ENCODE measurements at places on chromosomes 4 and X.
A peak's percentile ranks its signal among the peaks of the same experiment; 100 is the strongest.

- peak; percentile 53 for DNase-seq
Observed at GRCh38 chrX:45801554-45801953, 600.9 kb upstream of the DIPK2B start.

DNA sequence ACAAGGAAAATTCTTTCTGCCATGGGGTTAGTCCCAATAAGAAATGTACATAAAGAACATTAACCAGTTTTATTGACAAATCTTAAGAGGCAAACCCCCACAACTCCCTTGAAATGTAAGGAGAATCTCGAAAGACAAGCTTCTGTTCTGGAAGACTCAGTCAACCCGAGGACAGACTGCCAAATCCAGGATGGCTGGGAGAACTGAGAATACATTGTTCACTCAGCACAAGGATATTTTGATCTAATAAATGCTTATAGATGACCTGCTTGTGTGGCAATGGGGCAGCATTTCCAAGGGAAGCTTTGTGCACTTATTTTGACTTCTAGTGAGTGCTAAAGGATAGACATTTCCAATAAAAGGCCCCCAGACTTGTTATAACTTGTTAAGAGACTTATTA is 280.4 kb downstream of the DHX15 start:
- DNase-seq: no peak

DNA sequence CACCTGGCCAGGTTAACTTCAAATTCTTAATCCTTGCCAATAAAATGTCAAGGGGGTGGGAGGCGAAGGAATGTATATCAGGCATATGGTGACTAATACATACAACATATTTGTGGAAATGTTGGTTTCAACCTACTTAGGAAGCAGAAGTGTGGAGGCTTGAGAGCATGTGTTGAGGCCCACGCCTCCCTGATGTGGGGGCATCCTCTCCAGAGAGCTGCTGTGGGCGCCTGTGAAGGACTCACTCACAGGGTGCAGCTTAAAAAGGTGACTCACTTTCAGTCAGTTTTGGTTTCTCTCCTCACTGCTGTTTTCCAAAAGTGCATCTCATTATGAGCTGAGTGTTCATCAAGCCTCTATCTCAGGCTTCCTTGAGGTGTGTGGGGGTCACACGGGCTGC is 27.5 kb downstream of the LNX1 start:
- DNase-seq: no peak

GRCh38 chr4:72663828-72664227 is 94.8 kb upstream of the ADAMTS3 start:
- DNase-seq: no peak

DNA sequence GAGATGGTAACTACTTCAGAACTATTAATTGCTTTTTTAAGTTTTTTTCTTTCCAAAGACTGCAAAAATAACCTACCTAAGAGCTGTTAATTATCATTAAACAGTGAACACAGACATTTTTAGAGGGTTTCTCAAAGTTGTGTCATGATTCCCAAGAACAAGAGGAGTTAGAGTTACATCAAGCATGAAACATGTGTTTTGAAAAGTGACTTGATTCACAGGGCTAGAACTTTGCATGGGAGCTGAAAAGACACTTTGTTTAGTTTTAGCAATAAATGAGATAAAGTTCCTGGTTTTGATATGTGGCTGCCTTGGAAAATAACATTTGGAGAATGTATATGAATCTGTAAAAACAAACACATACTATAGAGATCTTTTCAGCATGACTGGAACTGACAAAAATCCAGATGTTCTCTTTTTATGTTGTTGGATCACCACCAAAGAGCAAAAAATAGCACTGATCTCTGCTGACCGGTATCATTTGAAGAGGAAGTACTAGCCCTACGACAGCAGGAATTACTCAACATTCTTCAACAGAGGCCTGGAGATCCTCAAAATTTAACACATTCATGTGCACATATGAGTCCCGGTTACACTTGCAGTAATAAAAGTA is 173.0 kb upstream of the PCDH18 start:
- DNase-seq: no peak
